ENCODE measurements at places on chromosomes 11 and 22. TPM values are rescaled to one million over a fixed set of nuclear protein-coding genes. Genes with fewer than 3 reads are reported as not detected.
A peak's percentile ranks its signal among the peaks of the same experiment; 100 is the strongest.

DNA sequence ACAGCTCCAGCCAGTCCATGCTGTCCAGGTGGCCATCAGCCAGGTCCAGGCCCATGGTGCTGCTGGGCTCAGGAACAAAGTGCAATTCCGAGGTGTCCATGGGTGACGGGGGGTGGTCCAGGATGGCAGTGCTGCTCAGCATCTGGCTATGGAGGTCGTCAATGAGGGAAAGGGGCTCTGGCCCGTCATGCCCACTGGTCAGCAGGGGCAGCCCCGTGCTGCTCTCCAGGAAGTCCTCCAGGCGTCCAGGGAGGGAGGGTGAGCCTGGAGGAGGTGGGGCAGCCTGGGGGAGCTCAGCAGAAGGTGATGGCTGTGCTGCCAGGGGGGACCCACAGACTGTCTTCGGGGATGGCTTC lies 41.1 kb downstream of the SGSM3 start:
- H3K27ac ChIP-seq = peak overlapping the region; percentile 43
- H3K27me3 ChIP-seq = no peaks in the 10 kb centered on the region
- peaks cover 83% of the 10 kb centered on the region for H3K36me3 ChIP-seq
- no peak overlapping the region for H3K4me3 ChIP-seq

DNA sequence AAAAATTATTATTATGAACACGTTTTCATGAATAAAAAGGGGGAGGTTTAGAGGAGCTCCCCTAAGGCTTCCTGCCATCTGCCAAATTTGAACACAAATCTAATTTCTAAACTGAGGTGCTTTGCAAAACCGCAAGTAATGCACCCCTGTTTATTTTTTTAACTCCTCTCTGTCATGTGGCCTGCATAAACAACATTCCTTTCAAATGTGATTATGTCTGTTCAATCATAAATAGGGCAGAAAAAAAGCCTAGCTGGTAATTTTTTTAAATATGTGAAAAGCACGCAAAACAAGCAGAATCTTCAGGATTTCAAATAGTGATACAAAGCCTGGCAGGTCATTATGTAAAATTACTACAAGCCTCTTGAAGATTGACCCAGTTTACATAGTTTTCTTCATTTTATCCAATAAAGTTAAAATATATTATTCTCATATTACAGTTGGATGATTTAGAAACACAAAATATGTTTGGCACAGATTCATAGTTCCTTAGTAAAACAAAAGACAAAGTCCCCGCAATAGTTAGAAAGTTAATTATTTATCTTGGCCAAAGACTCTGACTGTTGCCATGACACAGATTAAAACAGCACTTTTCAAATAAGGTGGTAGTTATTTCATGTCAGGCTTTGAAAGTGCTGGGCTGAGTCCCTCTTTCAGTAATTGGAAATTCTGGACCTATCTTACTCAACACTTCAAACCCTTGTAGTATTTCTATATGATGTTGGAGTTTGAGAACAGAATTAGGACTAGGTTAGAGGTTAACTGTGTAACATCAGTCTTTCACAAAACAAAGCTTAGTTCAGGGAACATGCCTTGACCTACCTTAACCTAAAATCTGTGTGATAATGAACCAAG lies 200.3 kb upstream of the MPPED2 start:
- no peaks in the 10 kb centered on the region for H3K4me1 ChIP-seq
- H3K27ac ChIP-seq = no peak overlapping the region
- H3K36me3 ChIP-seq = no peaks in the 10 kb centered on the region

- H3K4me1 ChIP-seq = no peaks in the 10 kb centered on the region
- H3K4me3 ChIP-seq = no peak overlapping the region
- H3K27me3 ChIP-seq = no peaks in the 10 kb centered on the region
- DNase-seq = no peak
- H3K27ac ChIP-seq = no peak overlapping the region
These were observed 134.3 kb downstream of the ELP4 start for GRCh38 chr11:31643857-31644256.

GRCh38 chr11:118648291-118648690 lies 31.2 kb downstream of the TREH start:
- no peak overlapping the region for H3K4me3 ChIP-seq
- no peaks in the 10 kb centered on the region for H3K27me3 ChIP-seq
- DNase-seq = no peak
- H3K4me1 ChIP-seq = no peaks in the 10 kb centered on the region
- H3K27ac ChIP-seq = no peak overlapping the region

GRCh38 chr22:33807470-33807869 lies 112.8 kb downstream of the LARGE1 start:
- no peaks in the 10 kb centered on the region for H3K36me3 ChIP-seq
- H3K4me1 ChIP-seq = no peaks in the 10 kb centered on the region
- no peak overlapping the region for H3K27ac ChIP-seq
- H3K4me3 ChIP-seq = no peak overlapping the region

- H3K27ac ChIP-seq = no peak overlapping the region
- DNase-seq = no peak
- no peaks in the 10 kb centered on the region for H3K36me3 ChIP-seq
- H3K4me3 ChIP-seq = no peak overlapping the region
These were observed 21.3 kb upstream of the ABTB2 start for GRCh38 chr11:34379079-34379478.

DNA sequence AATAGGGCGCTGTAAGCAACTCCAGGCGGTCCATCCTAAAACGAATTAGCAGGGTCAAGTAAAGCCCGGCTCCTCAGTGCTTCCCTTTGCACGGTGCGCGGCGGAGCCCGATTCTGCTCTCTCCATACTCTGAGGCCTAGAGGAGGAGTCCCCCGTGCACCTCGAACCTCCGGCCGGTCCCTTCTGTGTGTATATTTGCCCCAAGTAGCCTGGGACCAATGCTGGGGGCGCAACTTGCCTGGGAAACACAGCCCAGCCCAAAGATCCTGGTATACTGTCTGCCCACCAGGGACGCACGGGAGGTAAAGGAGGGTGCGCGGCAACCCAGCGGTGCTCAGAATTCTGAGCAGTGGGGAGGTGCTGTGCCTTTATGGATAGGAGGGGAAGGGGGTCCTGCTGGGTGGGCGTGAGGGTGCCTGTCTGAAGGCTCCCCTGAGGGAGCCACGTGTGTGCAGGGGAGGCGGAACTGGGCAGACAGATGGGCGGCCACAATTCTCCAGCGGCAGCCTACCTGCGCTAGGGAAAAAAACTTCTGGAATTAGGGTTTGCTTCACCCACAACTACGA lies 4.8 kb upstream of the TBX1 start:
- DNase-seq = no peak
- peaks cover 41% of the 10 kb centered on the region for H3K27me3 ChIP-seq
- H3K27ac ChIP-seq = no peak overlapping the region
- H3K4me1 ChIP-seq = peaks cover 26% of the 10 kb centered on the region

GRCh38 chr11:65642014-65642671 lies 4.2 kb downstream of the SIPA1 start:
- H3K4me3 ChIP-seq = peak overlapping the region; percentile 61
- no peaks in the 10 kb centered on the region for H3K27me3 ChIP-seq
- peaks cover 48% of the 10 kb centered on the region for H3K36me3 ChIP-seq
- H3K4me1 ChIP-seq = peaks cover 44% of the 10 kb centered on the region
- DNase-seq = no peak
- H3K27ac ChIP-seq = peak overlapping the region; percentile 93

DNA sequence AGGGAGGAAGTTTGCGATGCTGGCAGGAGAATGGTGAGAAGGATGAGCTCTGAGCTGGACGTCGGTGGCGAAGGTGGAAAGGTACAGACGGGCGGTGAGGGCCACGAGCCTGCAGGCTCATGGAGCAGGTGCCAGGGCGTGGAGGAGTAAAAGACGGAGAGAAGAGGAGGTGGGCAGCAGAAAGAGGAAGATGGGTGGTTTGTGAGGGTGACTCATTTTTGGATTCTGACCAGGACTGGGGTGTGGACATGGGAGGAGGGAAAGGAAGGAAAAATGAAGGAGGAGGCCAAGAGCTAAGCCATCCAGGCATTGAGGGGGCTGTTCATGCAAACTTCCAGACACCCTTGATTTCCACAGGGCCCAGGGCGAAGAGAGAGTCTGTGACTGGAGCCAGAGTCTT lies 3.5 kb downstream of the ZDHHC24 start:
- H3K27ac ChIP-seq = no peak overlapping the region
- no peak for DNase-seq
- peaks cover 35% of the 10 kb centered on the region for H3K4me1 ChIP-seq
- peaks cover 30% of the 10 kb centered on the region for H3K36me3 ChIP-seq
- no peak overlapping the region for H3K4me3 ChIP-seq

KCNJ5 gene
- not detected for polyA plus RNA-seq

GRCh38 chr11:60059052-60059451 lies 2.6 kb downstream of the MS4A3 start:
- DNase-seq = no peak
- no peaks in the 10 kb centered on the region for H3K36me3 ChIP-seq
- no peak overlapping the region for H3K27ac ChIP-seq
- peaks cover 50% of the 10 kb centered on the region for H3K4me1 ChIP-seq
- no peaks in the 10 kb centered on the region for H3K27me3 ChIP-seq

DNA sequence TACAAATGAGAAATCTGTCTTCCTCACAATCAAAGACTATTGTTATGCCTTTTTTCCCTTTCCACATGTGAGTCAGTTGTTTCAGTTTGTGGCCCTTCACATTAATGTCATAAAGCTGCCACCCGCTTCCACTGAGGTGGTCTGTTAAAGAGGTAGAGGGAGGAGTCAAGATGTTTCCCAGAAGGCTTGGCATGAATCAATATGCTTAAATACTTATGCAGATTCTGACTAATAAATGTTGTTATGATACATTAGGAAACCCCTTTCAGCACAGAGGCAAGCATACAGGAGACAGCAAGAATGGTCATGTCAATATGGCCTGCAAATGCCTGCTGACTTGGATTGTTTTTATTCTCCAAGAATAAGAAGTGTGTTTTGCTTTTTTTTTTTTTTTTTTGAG lies 6.5 kb downstream of the RTN3 start:
- H3K36me3 ChIP-seq = peaks cover 2% of the 10 kb centered on the region
- H3K4me3 ChIP-seq = no peak overlapping the region
- peaks cover 80% of the 10 kb centered on the region for H3K4me1 ChIP-seq
- no peak for DNase-seq
- no peaks in the 10 kb centered on the region for H3K27me3 ChIP-seq

ADORA2A gene
- polyA plus RNA-seq = 10.4 TPM

GRCh38 chr11:61265357-61265756 lies 24.4 kb downstream of the PGA5 start:
- no peak overlapping the region for H3K27ac ChIP-seq
- H3K36me3 ChIP-seq = no peaks in the 10 kb centered on the region
- DNase-seq = no peak
- H3K4me3 ChIP-seq = no peak overlapping the region
- H3K4me1 ChIP-seq = no peaks in the 10 kb centered on the region

TMA7B gene
- 0.13 TPM for polyA plus RNA-seq

E2F8 gene
- not detected for polyA plus RNA-seq

- H3K27ac ChIP-seq = no peak overlapping the region
- H3K4me3 ChIP-seq = no peak overlapping the region
- no peaks in the 10 kb centered on the region for H3K27me3 ChIP-seq
- no peak for DNase-seq
These were observed 13.1 kb downstream of the USH1C start for GRCh38 chr11:17531071-17531600.
